Epithelial cell of alveolus of lung (primary cell): ENCODE measurements at places on chromosomes 3 and 15. TPM values are rescaled to one million over a fixed set of nuclear protein-coding genes. Genes with fewer than 3 reads are reported as not detected.

IL5RA gene
- total RNA-seq, result not detected in 2 replicates

GUCA1C gene
- not detected in 2 replicates for total RNA-seq

CNTN3 gene
- 0.78 and 3.4 TPM in 2 replicates for total RNA-seq

CHRNB4 gene
- total RNA-seq, result not detected in 2 replicates

REC114 gene
- not detected in 2 replicates for total RNA-seq

SPTSSB gene
- total RNA-seq, result not detected in 2 replicates

PCOLCE2 gene
- total RNA-seq, result 1.6 and 2.6 TPM in 2 replicates

TMOD2 gene
- total RNA-seq, result 3.2 and 3.7 TPM in 2 replicates

DPPA2 gene
- total RNA-seq, result not detected in 2 replicates

POLQ gene
- 1.1 and 1.9 TPM in 2 replicates for total RNA-seq

GOLGA6B gene
- total RNA-seq, result not detected in 2 replicates

FMN1 gene
- total RNA-seq, result 1.3 and 6.2 TPM in 2 replicates

GPR149 gene
- not detected in 2 replicates for total RNA-seq

SAXO2 gene
- total RNA-seq, result 0.39 TPM in 1 of 2 replicates, not detected in the other

PYGO1 gene
- 6.2 and 10.5 TPM in 2 replicates for total RNA-seq

GNAT1 gene
- total RNA-seq, result not detected in 2 replicates

CCR9 gene
- total RNA-seq, result not detected in 2 replicates

DUOXA2 gene
- total RNA-seq, result under 0.01 TPM in 1 of 2 replicates, not detected in the other

IL17RE gene
- 0.88 and 1.0 TPM in 2 replicates for total RNA-seq

NAALADL2 gene
- total RNA-seq, result 2.4 and 4.4 TPM in 2 replicates

PAQR5 gene
- total RNA-seq, result 1.9 and 11.8 TPM in 2 replicates

LRRC31 gene
- total RNA-seq, result not detected in 2 replicates

DNAH1 gene
- total RNA-seq, result 0.39 and 0.96 TPM in 2 replicates
